ENCODE measurements at places on chromosomes 5 and 9.

DNA sequence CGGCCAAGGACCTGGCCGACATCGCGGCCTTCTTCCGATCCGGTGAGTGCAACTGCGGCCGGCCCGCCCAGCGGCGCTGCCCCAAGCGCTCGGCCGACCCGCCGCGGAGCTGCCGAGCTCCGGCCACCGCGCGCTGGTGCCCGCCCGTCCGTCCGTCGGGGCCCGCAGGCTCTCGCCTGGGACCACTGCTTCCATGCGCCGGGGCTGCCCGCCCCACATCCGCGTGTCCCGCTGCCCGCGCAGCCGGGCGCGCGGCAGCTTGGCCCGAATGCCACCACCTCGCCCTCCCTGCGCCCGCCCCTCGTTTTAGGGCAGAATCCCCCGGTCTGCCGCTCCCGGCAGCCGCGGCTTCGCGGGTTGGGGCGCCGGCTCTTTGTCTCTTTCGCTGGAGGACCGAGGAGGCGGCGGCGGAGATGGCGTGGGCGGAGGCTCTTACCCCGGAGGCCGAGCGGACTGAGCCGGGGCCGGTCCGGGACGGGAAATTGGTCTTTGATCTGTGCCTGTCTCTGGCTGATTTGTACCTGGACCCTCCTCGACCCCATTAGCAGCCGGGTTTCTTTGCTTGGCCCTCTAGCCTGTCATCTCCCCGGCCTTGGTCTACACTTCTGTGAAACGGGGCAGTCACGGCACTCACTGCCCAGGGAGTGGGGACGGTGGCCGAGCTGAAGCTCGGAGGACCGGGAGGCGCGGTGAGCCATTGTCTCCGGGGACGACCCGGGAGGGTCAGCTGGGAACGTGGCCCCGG is 871 bp downstream of the TRIO start:
- DNase-seq: peak; percentile 79

GRCh38 chr5:123093601-123094236 is 4.7 kb downstream of the PRDM6 start:
- peak; percentile 72 for DNase-seq

GRCh38 chr9:123998278-123998925 is 13.2 kb upstream of the LHX2 start:
- peak; percentile 39 for DNase-seq

DNA sequence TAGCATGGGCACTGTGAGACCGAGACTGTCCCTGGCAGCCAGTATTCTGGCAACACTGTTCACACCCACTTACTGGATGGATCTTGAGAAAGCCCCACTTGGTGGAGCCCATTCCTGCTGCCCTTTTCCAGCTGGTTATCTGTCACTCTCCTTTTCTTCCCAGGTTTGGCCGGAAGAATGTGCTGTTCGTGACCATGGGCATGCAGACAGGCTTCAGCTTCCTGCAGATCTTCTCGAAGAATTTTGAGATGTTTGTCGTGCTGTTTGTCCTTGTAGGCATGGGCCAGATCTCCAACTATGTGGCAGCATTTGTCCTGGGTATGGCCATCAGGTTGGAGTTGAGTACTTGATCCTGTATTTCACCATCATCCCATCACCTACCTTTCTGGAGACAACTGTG is 14.5 kb downstream of the SLC22A5 start:
- DNase-seq: no peak

DNA sequence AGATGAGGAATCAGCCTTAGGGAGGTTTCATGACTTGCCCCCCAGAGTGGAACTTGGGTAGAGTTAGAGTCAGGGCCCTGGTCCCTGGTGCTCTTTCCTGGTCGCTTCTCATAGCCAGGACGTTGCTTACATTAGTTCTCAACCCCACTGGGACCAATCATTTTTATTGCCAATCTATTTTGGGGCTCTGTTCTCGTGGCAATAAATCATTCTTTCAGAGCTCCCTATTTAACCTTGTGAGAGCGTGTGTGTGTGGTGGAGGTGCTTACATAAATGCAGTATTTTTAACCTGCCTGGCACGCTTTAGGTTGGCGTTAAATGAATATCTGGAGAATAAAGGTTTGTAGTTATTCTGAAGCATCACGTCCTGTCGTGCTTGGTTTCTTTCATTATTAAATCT is 4.1 kb downstream of the TRIO start:
- no peak for DNase-seq
